ENCODE measurements at places on chromosomes 6 and 20.

GRCh38 chr6:113635222-113635986, 221.7 kb upstream of the MARCKS start:
- no peak for DNase-seq

- no peak for DNase-seq
Measured at GRCh38 chr6:168133168-168133561, 54.2 kb upstream of the FRMD1 start.

- DNase-seq = no peak
Measured at GRCh38 chr6:165725201-165725600, 62.2 kb upstream of the PDE10A start.

DNA sequence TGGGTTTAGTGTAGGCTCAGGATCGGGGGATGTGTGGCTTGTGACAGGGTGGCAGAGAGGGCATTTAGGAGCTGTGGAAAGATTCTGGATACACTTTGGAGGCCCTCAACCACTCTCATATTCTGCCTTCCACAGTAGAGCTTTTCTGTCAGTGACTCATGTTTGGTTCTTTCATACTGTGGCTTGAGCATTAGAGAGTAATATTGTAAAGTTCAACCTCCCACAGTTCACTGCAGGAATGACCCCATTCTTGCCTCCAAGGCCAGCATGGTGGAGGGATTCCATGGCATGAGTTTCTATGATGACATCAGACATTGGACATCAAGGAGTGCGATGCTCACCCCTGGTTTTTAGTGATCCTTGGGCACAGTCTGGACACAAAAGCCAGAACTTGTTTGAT, 50.9 kb downstream of the DTD1 start:
- no peak for DNase-seq

- DNase-seq = no peak
Measured at GRCh38 chr20:39326050-39326449, 363.9 kb downstream of the DHX35 start.

DNA sequence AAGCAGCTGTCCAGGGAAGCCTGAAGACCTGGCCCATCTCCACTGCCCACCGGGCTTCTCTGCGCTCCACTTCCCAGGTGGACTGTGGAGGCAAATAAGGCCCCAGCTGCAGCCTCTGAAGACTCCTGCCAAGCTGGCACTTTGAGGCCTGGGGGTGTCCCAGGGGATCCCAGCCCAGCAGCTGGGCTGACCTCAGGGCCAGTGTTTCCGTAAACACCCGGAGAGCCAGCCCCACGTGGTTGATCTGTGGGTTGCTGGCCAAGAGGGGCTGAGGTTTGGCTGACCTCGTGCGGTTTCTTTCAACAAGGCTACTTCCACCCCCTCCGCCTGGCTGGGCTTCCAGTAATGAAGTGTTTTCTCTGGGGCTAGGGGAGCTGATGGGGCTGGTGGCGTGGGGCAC, 12.4 kb upstream of the CCN5 start:
- peak; percentile 53 for DNase-seq

- no peak for DNase-seq
Measured at GRCh38 chr20:19624221-19624965, 133.7 kb upstream of the RIN2 start.

GRCh38 chr6:159062564-159062945, 17.8 kb upstream of the TAGAP start:
- DNase-seq = no peak

GRCh38 chr6:116087437-116088027, 13.1 kb upstream of the NT5DC1 start:
- DNase-seq = peak; percentile 52

DNA sequence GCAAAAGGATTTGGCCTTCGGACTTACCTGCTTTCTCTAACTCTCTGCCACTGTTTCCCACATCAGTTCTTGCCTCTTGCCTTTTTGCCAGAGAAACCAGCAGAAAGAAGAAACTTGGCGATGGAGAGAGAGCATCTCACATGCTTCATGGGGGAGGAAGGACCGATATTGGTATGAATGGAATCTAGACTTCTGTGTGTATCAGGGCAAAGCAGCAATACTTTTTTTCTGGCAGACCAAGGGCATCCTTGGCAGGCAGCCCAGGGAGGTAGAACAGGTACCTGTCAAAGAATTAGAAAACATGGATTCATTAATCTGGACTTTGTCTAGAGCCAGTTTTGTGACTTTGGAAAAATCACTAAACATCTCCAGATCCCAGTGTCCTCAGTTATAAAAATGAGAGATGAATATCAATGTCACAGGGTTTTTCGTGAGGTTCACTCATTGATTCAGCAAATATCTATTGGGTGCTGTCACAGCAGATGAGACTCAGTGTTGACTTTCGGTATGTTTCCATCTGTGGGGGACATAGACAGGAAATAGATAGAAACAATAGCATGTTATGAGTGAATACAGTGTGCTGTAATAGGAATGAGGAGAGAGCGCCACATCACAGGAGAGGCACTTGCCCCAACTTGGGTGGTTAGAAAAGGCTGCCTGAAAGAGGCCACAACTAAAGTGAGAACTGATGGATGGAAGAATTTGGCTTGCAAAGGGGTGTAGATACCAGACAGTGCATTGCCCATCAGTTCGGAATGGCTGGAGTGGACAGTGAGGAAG, 114.1 kb downstream of the CD83 start:
- no peak for DNase-seq

GRCh38 chr20:23725102-23725501, 25.6 kb downstream of the CST1 start:
- no peak for DNase-seq

- no peak for DNase-seq
Measured at GRCh38 chr6:115835314-115835713, 225.4 kb downstream of the FRK start.

- DNase-seq = no peak
Measured at GRCh38 chr6:17839513-17840223, 132.9 kb upstream of the NUP153 start.

Measured in DMS 273 treated with DMSO at 0.1 percent for 48 hours (cell line).